ENCODE measurements at places on chromosomes 16 and 17. TPM values are rescaled to one million over a fixed set of nuclear protein-coding genes. Genes with fewer than 3 reads are reported as not detected.

The CDRT15 gene
- 43.8 TPM for polyA plus RNA-seq

The FASN gene
- 47.6 TPM for polyA plus RNA-seq

The KRTAP4-4 gene
- polyA plus RNA-seq = not detected

The CCR7 gene
- polyA plus RNA-seq = 1.5 TPM

The NSRP1 gene
- 12.6 TPM for polyA plus RNA-seq

The RHBDL3 gene
- 3.5 TPM for polyA plus RNA-seq

The GNG13 gene
- polyA plus RNA-seq = not detected

The ITGAD gene
- not detected for polyA plus RNA-seq

The SNX20 gene
- polyA plus RNA-seq = 2.1 TPM

The EFCAB5 gene
- polyA plus RNA-seq = 23.0 TPM

The KLHL10 gene
- polyA plus RNA-seq = 130 TPM

The TPSG1 gene
- polyA plus RNA-seq = not detected

The SLX1A gene
- polyA plus RNA-seq = 10.4 TPM

The IGSF6 gene
- 1.4 TPM for polyA plus RNA-seq

The MT1G gene
- polyA plus RNA-seq = 14.7 TPM

The FGF11 gene
- 4.6 TPM for polyA plus RNA-seq

The KRT28 gene
- polyA plus RNA-seq = 0.37 TPM

The DPEP3 gene
- polyA plus RNA-seq = 61.0 TPM

The NDUFAB1 gene
- 115 TPM for polyA plus RNA-seq

The CTRB2 gene
- 0.69 TPM for polyA plus RNA-seq

The SRCIN1 gene
- 3.2 TPM for polyA plus RNA-seq

The SMPD3 gene
- 13.3 TPM for polyA plus RNA-seq

The SSTR5 gene
- polyA plus RNA-seq = not detected

The CLEC18A gene
- polyA plus RNA-seq = 10.0 TPM

The FAM171A2 gene
- 1.3 TPM for polyA plus RNA-seq

The ABCC3 gene
- polyA plus RNA-seq = 15.4 TPM

The USP32 gene
- 279 TPM for polyA plus RNA-seq

The KCNAB3 gene
- 3.3 TPM for polyA plus RNA-seq

The C17orf113 gene
- 2.8 TPM for polyA plus RNA-seq

The GALK1 gene
- 32.1 TPM for polyA plus RNA-seq

The ITGA2B gene
- 6.0 TPM for polyA plus RNA-seq

The P2RX1 gene
- 2.5 TPM for polyA plus RNA-seq

The CTRB1 gene
- polyA plus RNA-seq = not detected

The NPIPA1 gene
- 170 TPM for polyA plus RNA-seq
